Kasumi-1 (cell line): ENCODE measurements at places on chromosomes 7 and 10.

- DNase-seq: no peak
Measured at GRCh38 chr10:78579576-78579975, 489.2 kb upstream of the ZMIZ1 start.

GRCh38 chr7:81774551-81774950 lies 4.7 kb upstream of the HGF start:
- DNase-seq: no peak

DNA sequence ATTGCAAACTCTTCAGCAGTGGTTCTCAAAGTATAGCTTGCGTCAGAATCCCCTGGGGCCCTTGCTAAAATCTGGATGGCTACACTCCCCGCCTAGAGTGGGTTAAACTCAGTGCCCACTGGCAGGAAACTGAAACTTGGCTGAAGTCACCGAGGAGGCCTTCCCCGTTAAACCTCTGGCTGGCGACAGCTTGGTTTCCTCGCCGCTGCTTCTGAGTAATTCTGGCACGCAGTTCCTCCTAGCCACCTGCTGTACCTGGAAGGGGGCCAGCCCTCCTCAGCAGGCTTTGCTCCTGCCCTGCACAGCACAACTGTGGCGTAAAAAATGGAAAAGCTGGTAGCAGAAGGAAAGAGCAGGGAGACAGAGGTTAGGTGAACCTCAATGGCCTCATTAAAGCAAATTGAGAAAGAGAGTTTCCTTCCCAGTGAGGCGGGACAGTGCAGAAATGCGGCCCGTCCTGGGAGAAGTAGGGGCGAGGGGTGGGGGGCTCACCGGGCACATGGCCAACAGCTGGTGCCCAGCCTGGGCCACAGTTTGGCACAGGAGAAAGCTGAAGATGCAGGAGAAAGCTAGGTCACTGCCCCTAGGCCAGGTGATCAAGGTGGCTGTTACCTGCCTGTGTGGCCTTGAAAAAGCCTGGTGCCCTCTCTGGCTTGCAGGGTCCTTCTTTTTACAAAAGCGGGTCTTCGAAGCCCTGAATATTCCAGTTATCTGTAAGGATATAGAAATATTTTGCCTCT lies 46.6 kb downstream of the ALOX5 start:
- peak; percentile 92 for DNase-seq

DNA sequence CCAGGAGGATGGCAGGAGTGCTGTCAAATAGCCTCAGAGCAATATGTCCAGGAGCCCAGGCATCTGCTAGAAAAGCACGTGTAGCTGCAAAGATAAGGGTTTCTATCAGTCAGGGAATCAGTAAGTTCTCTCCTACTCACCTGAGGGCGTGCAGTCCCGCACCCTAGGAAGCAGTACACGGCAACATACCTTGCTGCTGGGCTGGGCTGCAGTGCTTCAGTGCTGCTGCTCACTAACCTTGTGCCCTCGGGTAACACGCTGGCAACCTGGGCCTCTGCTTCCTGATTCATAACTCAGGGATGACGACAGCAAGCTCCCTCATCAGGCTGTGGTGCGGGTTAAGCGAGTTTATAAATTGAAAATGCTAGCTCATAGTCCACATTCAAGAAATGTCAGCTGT lies 29.5 kb upstream of the CCNY start:
- DNase-seq: no peak

- DNase-seq: no peak
Measured at GRCh38 chr10:80441831-80442230, 12.3 kb upstream of the TSPAN14 start.

- no peak for DNase-seq
Measured at GRCh38 chr7:86706406-86706805, 62.7 kb downstream of the GRM3 start.

DNA sequence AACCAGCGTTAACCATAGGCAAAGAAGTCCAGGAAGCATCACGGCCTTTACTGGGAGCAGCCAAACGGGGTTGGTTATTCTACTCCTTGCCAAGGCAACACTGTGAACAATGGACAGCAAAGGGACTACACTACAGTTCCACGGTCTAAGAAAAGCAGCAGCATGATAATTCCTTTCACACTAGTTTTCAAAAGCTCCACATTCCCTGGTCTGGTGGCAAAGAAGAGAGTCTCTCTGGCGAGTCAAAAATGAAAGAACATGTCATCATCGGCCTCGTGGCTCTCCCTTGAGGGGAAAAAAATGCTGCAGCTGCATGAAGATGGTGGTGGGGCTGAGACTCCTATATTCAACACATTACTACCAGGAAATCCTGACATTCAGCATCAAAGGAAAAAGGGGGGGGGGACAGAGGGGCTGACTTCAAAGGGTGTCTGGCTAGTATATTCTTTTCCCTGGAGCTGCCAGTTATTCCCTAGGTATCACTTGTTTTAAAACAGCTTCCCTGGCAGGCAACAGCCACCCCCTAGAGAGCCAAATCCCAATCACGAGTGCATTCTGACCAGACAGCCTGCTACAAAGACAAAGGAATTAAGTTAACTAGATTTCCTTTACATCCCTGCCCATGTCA lies 49.1 kb downstream of the SLC37A3 start:
- DNase-seq: no peak

DNA sequence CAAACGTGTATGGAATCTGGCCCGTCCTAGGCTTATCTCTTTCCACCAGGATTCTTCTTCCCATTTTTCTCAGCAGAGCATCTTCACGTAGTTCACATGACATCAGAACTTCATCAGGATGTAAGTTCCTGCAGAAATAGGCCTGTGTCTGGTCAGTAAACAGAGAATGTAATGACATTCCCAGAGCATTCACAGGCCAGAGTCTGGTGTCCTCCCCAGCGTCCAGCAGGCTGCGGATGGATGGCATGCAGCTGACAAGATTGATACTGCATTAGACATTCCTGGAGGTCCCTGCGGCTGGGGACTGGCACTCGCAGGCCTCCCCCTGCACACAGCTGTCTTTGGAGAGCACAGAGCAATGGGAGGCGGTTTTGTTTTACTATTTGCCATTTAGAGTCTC lies 28.7 kb downstream of the MGMT start:
- DNase-seq: no peak

GRCh38 chr7:114303301-114303700 lies 111.3 kb upstream of the FOXP2 start:
- no peak for DNase-seq

DNA sequence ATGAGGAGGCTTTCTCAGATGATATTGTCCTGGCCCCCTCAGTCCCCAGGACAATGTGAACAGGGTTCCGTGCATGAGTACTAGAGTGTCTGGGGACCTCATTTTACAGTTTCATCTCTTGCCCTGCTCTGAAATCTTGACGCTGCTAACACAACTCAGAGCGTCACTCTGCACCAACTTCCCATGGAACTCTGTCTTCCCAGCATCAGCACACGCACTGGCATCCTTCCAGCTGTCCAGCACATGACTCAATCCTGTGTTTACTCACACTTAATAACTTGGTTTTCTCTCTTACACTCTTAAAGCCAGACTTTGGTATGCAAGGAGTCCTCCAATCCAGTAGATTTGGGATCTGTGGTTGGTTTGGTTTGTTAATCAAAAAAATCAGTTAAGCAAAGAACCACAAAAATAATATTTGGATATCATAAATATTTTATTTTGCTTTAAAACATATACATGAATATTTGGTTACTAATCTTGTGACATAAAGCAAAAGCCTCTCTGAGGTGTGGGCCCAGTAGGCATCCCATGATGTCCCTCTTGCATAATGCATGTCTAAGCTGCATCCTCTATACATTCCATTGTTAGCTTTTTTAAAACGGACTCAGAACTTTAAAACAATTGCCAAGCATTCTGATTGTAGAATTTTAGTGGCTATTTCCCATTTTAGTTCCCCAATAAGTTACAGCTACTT lies 131.0 kb downstream of the CXCL12 start:
- DNase-seq: no peak

- no peak for DNase-seq
Measured at GRCh38 chr10:113078282-113078907, 128.3 kb downstream of the TCF7L2 start.

DNA sequence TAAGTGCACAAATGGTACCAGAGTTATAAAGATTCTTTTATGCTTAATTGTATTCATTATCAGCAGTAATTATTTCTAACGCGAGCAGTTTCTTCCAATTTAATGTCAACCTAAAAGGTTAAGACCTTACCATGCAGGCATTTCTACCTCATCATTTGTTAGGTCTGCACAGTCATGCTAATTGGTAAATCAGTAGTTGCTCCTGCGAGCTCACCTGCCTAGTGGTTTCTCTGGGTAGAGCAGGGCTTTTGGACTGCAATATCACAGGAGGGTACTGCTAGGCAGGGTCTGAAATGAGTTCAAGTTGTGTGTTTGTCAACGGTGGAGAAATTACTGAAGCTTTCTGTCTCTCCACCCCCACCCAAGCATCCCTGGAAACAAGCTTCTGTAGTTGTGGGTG lies 558.5 kb upstream of the MGMT start:
- no peak for DNase-seq

- no peak for DNase-seq
Measured at GRCh38 chr7:42991913-42992591, 59.9 kb downstream of the MRPL32 start.

- no peak for DNase-seq
Measured at GRCh38 chr10:7593063-7593462, 73.7 kb downstream of the ITIH5 start.

GRCh38 chr10:69362471-69362954 lies 54.2 kb downstream of the TACR2 start:
- DNase-seq: no peak

DNA sequence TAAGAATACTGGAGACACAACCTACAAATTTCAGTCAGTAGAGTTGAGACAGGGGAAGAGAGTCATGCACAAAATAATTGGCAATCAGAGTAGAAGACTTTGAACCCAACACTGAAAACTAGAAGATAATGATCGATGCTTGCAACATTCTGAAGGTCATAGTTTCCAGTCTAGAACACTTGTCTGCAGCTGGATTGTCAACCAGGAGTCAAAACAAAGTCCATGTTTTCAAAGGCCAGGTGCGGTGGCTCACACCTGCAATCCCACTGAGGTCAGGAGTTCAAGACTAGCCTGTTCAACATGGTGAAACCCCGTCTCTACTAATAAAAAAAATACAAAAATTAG lies 26.8 kb upstream of the SMURF1 start:
- no peak for DNase-seq

- DNase-seq: no peak
Measured at GRCh38 chr10:49303711-49304110, 4.7 kb downstream of the C10orf71 start.

GRCh38 chr7:47444376-47445098 lies 137.4 kb downstream of the TNS3 start:
- peak; percentile 3 for DNase-seq

GRCh38 chr7:142800088-142800487 lies 29.3 kb downstream of the PRSS2 start:
- DNase-seq: no peak

DNA sequence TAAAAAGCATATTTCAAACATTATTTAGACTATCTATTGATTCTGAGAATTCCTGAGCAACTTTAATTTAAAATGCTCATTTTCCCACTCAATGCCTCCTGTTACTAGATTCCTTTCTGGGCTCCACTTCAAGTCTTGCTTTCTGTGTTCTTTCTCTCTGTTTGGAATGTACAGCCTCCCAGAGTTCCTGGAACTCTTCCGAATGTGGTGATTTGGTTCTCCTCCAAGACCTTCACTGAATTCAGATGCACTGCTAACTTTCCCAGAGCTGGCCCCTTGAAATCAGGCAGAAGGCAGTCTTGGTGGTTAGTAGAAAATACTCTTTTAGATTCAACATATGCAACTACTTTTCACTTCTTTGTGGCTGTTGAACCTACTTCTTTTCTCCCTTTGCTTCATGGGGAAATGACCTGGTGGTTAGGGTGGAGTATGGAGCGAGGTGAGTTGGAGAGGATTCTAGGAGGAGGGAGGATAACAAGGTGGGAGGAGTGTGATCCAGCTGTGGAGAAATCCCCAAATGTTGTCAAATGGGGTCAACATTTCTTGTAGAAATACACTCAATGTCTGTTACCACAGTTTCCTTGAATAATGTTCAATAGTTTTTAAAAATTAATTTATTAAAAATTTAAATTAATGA lies 27.9 kb upstream of the CCDC7 start:
- no peak for DNase-seq

GRCh38 chr10:78185693-78186055 lies 152.0 kb downstream of the RPS24 start:
- DNase-seq: no peak

DNA sequence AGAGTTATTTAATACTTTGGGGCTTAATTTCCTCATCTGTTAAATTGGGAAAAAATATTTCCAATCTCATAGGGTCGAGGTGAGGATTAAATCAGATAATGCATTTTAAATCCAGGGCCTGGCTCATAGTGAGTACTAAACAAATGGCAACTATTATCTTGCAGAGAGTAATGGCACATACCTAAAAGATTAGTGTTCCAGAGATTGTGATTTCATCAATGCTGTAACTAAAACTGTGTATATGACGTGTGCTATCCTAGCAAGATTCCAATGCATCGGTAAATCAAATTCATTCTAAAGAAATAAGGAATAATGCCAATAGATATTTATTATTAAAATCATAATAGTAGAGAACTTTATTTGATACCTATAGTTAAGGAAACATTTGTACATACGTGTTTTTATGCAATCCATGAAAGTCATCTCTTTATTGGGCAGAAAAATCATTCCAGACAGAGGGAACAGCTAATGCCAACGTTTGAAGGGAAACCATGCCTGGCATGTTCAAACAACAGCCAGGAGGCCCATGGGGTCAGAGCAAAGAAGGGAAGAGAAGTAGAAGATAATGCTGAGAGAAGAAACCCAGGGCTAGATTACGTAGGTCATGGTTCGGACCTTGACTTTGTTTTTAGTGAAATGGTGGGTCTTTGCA lies 174.8 kb upstream of the AGR3 start:
- DNase-seq: no peak

DNA sequence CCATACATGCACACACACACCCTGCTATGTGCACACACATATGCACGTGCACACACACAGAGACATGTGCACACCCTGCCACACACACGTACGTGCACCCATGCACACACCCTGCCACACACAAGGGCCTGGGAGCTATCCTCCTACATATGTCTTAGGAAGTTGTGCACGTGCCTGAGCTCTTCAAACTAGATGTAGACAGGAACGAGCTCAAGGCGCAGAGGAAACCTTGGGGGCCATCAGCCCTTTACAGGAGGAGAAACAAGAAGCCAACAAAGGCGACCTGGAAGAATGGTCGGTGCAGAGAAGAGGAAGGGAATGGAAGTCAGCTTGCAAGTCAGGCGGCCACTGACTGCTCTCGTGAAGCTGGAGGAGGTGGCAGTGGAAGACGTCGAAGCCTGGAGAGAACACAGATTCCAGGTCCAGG lies 58.7 kb downstream of the AOC1 start:
- peak; percentile 76 for DNase-seq

GRCh38 chr7:66557214-66558200 lies 71.2 kb upstream of the KCTD7 start:
- peak; percentile 36 for DNase-seq

GRCh38 chr10:97882142-97883091 lies 32.8 kb downstream of the GOLGA7B start:
- no peak for DNase-seq
